ENCODE measurements at places on chromosomes 7 and 10.
A peak's percentile ranks its signal among the peaks of the same experiment; 100 is the strongest.

DNA sequence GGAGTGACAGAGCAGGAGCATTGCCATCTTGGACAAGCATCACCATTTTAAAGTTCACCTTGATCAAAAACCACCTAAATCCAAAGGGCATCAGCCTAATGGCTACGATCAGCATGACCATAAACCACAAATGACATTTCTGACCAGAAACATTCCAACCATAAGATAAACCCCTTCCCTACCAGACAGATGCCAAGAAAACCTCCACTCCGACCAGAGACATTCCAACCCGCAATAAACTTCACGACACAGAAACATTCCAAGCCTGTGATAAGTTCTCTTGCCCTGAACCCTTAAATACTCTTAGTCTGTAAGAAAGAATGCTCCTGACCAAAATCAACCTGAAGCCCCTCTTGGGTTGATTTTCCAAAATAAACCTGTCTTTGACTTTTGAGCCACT is 606.9 kb downstream of the POM121L12 start:
- no peak for DNase-seq

- no peak for DNase-seq
Observed at GRCh38 chr10:75736889-75737579, 305.6 kb downstream of the LRMDA start.

DNA sequence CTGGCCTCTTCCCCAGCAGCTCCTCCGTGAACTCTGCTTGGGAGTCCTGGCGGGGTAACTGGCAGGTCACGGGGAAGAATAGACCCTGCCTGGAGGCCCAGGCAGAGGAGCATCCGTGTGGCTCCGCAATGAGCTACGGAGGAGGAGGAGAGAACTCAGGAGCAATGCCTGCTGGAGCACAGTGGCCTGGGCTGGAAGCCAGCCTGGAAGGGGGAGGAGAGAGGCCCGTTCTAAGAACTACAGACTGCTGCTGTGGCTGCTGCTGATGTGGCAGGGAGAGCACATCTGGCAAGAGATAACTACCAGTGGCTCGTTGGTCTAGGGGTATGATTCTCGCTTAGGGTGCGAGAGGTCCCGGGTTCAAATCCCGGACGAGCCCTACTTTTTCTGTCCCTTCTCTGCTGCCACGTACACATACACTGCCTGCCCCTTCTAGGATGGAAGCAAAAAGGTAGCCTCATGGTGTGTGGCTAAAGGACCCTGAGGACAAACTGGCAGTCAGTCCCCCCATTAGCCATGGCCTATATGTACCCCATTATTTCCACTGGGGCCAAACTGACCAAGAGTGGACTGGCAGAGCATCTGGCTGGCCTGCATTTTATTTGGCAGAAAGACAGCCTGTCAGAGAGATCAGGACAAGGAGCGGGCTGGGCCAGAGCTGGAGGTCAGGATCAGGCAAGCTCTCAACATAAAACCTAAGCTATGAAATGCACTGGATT is 7.7 kb upstream of the OPN1SW start:
- peak; percentile 66 for DNase-seq

DNA sequence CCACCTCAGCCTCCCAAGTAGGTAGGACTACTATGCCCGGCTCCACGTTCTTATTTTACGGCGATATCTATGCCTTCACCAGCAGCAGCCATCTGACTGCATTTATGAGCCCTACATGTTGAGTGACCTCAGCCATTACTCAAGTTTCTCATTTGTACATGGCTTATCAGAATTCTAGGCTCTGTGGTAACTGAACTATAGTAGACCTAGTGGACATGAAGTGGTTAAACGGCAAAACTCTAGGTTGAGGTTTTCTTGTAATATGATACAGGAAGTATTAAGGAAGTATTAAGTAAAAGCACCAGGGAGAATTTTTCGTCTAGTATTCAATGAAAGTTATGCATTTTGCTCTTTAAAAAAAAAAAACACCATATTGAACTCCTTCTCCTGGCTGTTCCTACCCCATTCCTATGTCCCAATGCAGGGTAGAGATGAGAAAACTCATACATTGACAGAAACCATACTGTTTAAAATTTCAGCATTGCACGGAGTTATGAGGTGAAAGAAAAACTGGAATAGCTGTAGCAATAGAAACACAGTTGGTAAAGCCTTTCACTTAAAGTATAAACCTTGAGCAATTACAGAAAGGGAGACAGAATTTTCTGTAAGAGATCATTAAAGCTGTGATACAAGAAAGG is 39.8 kb upstream of the EPC1 start:
- DNase-seq: no peak

GRCh38 chr7:134562136-134562535 is 13.2 kb downstream of the AKR1B15 start:
- DNase-seq: peak; percentile 86

DNA sequence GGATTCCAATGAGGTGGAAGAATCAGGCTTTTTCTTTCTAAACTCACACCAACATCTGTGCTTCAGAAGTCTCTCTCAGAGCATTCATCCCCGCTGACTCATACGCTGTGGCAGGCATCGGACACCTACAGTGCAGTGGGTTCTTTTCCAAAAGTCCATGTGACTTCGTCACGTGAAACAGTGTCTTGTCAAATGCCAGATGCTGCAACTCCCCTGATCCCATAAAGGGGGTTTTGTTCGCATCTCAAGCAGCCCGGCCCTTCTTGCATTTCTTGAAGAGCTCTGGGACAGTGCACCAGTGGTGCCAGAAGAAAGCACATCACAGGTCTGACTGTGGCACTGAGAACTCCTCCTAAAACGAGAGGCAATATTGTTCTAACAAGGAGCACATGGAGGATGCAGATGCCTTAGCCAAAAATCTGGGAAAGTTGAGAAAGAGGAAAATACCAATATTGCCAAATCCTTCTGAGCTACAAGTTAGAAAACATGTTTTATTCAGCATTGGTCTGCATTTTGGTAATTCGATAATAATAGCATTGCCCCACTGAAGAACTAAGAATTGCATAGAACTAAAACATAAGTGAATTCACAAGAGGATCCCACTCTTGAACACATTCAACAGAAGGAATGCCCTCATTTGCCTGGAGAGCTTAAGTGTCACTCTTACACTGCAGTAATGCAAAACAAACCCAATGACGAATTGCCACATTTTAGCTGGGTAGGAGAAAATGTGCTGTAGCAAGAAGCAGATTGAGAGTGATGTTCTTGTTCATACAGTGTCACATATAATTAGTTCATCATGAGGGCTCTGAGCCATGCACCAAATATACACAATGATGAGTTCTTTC is 204.4 kb downstream of the CXCL12 start:
- peak; percentile 57 for DNase-seq

DNA sequence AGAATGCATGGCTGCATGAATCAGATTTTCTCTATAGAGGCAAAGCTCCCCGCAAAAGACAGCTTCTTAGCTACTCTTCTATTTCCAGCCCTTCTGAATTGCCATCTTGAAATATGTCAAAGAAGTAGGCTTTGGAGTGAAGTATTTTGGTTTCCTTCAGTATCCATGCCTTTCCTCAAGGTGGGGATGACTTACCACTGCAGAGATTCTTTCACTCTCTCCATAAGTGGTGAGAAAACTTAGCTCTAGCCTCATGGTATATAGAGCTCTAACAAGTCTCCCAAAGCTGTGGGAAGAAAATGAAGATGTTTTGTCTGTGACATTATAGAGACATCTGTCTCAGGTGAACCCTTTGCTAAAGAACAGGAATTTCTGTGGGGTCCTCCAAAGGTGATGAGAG is 89.6 kb upstream of the ITGB1 start:
- DNase-seq: no peak

GRCh38 chr7:151793991-151794507 is 82.9 kb downstream of the PRKAG2 start:
- no peak for DNase-seq

- peak; percentile 72 for DNase-seq
Observed at GRCh38 chr7:81594767-81595166, 175.1 kb downstream of the HGF start.

DNA sequence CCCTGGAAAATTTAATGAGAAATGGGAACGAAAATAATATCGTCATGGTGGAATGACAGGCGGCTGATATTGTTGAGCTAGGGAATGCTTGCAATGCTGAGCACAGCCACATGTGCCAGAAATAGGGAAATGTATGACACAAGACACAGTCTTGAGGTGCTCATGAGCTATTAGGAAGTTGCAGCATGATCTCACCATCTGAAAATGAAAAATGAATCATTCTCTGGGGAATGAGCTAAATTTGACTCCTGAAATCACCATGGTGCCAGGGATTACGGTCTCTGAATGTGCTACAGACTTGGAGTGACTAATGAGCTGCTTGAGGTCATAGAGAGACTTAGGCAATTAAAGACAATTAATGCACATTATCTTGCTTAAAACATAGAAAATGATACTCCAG is 845.0 kb downstream of the CNTNAP2 start:
- DNase-seq: peak; percentile 89

DNA sequence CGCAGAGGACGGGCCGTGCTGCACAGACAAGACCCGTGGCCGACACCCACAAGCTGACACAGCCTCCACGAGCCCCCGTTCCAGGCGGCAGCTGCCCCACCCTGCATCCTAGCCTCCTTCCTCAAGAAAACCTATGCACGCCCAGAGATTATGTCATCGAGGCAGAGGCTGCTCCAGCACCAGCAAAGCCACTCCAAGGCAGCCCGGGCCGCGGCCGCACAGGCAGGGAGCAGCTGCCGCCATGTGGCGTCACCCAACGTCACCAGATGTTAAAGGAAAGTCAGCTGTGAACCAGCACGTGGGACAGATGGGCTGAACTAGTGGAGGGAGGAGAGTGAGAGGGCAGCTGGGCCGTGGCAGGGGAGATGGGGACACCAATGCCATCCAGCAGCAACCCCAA is 59.8 kb downstream of the STK32C start:
- DNase-seq: no peak

- no peak for DNase-seq
Observed at GRCh38 chr7:30323006-30323355, 38.6 kb downstream of the ZNRF2 start.

DNA sequence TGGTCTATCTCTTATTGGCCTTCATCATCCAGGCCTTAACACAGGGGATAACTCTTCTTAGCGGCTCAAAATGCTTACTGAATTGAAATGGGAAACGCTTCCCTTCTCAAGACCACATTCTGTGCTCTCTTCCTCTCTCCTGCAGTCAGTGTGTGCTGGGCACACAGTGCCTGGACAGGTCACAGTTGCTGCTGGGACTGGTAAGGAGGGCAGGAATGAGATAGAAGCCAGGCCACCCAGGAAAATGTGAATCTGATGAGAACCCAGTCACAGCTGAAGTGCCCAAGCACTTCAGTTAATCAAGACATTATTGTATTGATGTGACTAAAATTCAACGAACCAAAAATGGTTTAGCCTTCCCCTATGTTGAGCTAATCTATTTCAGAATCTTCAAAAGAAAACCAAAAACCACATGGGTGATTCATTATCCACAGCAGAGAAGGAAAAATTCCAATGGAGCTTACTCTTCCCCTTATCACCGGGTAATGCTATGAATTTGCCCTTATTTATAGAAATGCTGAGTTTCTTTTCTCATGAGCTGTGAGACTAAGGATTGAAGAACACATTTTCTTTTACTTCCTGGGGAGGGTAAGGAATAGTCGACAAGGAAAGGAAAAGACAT is 41.2 kb upstream of the PLPP4 start:
- DNase-seq: peak; percentile 82
